ENCODE measurements at places on chromosomes 1 and 21. TPM values are rescaled to one million over a fixed set of nuclear protein-coding genes. Genes with fewer than 3 reads are reported as not detected.

DNA sequence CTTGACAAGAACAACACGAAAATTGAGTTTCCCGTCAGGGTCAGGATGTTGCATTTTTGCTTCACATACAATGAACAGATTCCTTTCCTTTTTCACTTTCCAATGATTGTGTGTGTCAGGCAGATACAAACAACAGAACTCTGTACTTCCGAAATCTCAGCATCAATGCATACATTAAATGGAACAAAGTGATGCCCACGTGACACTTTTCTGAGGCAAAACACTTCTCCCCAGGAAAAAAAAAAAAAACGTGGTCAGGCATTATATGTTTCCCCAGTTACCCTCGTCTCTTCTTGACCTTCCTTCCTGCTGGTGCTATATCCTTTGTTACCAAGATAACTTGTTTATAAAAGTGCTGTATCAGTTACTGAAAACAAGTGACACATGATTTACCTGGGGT, 181.8 kb downstream of the ZNF281 start:
- H3K4me3 ChIP-seq: no peak overlapping the region
- peaks cover 21% of the 10 kb centered on the region for H3K4me1 ChIP-seq
- H3K27me3 ChIP-seq: no peaks in the 10 kb centered on the region
- H3K36me3 ChIP-seq: peaks cover 2% of the 10 kb centered on the region
- H3K27ac ChIP-seq: no peak overlapping the region

GRCh38 chr1:168976267-168976666, 130.2 kb upstream of the ATP1B1 start:
- no peak overlapping the region for H3K27ac ChIP-seq
- H3K36me3 ChIP-seq: no peaks in the 10 kb centered on the region
- H3K4me3 ChIP-seq: no peak overlapping the region
- DNase-seq: no peak
- no peaks in the 10 kb centered on the region for H3K4me1 ChIP-seq

DNA sequence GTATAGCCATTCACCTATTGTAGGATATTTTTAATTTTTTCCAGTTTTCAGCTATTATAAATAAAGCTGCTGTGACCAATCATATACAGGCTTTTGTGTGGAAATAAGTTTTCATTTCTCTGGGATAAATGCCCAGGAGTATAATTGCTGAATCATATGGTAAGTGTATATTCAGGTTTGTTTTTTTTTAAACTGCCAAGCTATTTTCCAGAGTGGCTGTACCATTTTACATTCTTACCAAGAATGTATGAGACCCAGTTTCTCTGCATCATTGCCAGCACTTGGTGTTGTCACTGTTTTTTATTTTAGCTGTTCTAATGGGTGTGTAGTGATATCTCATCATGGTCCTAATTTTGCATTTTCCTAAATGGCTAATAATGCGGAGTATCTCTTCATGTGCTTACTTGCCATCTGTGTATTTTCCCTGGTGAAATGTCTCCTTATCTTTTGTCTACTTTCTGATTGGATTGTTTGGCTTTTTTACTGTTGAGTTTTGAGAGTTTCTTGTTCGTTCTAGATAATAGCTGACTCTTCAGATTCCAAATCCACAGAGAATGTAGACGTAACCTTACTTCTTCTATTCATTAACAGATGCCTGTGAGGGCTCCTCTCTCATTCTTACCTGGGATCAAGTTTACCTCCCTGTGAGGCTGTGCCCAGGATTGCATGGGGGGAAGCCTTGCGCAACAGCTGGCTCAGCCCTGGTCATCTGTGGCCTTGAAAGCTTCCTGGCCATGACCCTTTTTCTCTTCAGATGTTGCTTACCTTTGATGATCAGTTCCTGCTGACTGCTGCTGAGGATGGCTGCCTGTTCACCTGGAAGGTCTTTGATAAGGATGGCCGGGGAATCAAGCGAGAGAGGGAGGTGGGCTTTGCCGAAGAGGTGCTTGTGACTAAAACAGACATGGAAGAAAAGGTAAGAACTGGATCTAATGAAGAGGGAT, 42.6 kb downstream of the CFAP57 start:
- peaks cover 9% of the 10 kb centered on the region for H3K36me3 ChIP-seq
- no peak overlapping the region for H3K27ac ChIP-seq
- H3K27me3 ChIP-seq: peaks cover 50% of the 10 kb centered on the region
- no peaks in the 10 kb centered on the region for H3K4me1 ChIP-seq
- DNase-seq: no peak

DNA sequence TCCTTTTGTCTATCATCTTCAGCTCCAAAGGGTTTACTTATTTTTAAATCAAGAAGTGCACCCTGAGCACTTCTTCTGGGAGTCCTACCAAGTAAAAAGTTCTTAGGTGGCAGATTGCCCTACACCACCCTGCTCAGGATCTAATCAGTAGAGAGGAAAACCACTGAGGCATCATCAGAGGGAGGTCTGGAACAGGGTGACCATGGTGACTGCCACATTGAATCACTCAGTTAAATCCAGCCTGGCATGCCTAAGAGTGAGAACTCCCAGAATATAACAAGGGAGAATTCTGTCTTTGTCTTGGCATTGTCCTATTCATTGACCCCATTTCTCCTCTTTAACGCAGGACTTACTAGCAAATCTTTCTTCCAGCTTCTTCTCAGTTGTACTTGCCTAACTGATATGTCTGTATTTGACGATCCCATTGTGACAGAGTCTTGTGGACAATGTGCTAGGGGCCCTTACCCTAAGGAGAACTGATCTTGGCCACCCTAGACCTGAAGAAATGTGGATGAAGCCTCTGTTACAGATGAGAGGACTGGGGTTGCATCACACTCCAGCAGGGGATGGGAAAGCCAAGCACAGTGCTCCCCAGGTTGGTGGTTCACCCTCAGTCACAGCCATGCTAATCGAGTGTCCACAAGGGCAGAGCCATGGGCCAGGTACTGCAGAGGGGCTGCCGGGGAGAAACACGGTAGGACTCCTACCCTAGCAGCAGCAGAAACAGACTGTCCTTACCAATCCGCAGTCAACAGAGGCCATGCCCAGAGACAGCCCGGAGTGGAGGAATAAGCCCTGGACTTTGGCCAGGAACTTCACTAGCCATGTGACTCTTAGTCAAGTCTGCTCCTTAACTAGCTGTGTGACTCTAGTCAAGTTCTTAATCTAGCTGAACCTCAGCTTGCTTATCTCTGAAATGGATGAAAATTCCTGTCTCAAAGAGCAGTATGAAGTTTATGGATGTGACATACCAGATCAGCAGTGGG, 15.4 kb downstream of the PKP1 start:
- no peaks in the 10 kb centered on the region for H3K36me3 ChIP-seq
- H3K27me3 ChIP-seq: peaks cover 58% of the 10 kb centered on the region
- peaks cover 2% of the 10 kb centered on the region for H3K4me1 ChIP-seq
- no peak overlapping the region for H3K27ac ChIP-seq
- H3K4me3 ChIP-seq: no peak overlapping the region

- no peak for DNase-seq
- H3K36me3 ChIP-seq: peaks cover 7% of the 10 kb centered on the region
- peak overlapping the region; percentile 27 for H3K27ac ChIP-seq
These were observed 28.4 kb downstream of the SDC3 start for GRCh38 chr1:30879940-30880677.

DNA sequence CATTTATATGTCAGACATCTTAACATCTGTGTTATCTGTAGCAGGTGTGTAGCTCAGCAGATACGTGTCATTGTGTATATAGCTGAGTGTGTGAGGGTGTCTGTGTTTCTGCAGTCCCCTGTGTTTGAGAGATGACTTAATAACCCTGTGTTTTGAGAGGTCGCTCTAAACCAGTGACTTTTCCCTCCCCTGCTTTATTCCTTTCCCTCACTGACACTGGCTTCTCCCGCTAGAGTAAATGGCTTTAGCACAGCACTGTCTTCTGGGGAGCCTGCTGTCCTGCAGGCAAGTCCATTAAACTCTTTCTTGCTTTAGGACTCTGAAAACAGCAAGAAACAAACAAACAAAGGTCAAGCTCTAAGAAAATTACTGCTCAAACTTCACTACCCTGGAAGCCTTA, 53.0 kb downstream of the VANGL1 start:
- peaks cover 5% of the 10 kb centered on the region for H3K36me3 ChIP-seq
- DNase-seq: no peak
- no peak overlapping the region for H3K4me3 ChIP-seq
- no peak overlapping the region for H3K27ac ChIP-seq

- H3K4me3 ChIP-seq: no peak overlapping the region
- no peaks in the 10 kb centered on the region for H3K4me1 ChIP-seq
- H3K27ac ChIP-seq: no peak overlapping the region
- no peaks in the 10 kb centered on the region for H3K36me3 ChIP-seq
These were observed 831.1 kb downstream of the LRRIQ3 start for GRCh38 chr1:73366734-73367413.

- H3K36me3 ChIP-seq: no peaks in the 10 kb centered on the region
- no peaks in the 10 kb centered on the region for H3K4me1 ChIP-seq
- no peak for DNase-seq
- H3K4me3 ChIP-seq: no peak overlapping the region
- H3K27me3 ChIP-seq: no peaks in the 10 kb centered on the region
- H3K27ac ChIP-seq: no peak overlapping the region
These were observed 148.1 kb upstream of the KCTD3 start for GRCh38 chr1:215418876-215419447.

PITHD1 gene
- total RNA-seq: 80.6 TPM

MCOLN3 gene
- total RNA-seq: 3.2 TPM

Measured in T-helper 17 cell (primary cell).